ENCODE measurements at places on chromosomes 7 and 10.

DNA sequence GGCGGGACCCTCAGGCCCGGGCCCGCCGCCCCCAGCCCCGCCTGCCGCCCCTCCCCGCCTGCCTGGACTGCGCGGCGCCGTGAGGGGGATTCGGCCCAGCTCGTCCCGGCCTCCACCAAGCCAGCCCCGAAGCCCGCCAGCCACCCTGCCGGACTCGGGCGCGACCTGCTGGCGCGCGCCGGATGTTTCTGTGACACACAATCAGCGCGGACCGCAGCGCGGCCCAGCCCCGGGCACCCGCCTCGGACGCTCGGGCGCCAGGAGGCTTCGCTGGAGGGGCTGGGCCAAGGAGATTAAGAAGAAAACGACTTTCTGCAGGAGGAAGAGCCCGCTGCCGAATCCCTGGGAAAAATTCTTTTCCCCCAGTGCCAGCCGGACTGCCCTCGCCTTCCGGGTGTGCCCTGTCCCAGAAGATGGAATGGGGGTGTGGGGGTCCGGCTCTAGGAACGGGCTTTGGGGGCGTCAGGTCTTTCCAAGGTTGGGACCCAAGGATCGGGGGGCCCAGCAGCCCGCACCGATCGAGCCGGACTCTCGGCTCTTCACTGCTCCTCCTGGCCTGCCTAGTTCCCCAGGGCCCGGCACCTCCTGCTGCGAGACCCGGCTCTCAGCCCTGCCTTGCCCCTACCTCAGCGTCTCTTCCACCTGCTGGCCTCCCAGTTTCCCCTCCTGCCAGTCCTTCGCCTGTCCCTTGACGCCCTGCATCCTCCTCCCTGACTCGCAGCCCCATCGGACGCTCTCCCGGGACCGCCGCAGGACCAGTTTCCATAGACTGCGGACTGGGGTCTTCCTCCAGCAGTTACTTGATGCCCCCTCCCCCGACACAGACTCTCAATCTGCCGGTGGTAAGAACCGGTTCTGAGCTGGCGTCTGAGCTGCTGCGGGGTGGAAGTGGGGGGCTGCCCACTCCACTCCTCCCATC, 82.7 kb downstream of the PAX2 start:
- DNase-seq = peak; percentile 48

DNA sequence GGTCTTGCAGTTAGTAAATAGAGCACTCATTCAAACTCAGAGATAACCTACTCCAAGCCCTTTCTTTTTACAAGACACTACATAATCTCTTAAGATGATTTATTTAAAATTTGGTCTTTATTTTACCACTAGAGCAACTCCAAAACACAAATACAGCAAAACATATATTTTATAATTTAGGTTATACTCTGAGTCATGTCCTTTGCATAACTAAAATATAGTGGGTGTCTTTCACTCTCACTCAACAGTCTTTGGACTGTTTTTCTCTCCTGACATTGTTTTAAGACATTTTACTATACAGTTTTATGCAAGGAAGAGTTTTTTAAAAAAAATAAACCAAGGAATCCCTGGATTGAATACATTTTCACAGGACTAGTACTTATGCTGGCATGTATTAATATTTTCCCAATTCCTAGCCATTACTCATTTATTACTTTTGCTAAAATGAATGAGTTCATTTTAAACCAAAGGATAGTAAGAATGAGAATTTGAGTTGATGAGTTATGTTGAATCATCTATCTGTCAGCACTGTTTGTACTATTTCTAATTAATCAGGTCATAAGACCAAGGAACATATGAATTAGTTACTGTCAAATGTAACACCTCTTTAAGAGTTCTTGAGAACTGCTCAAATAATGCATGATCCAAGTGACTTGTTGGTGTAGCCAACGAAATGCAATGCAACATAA, 303.1 kb upstream of the FZD1 start:
- no peak for DNase-seq

- DNase-seq = no peak
Measured at GRCh38 chr7:71311576-71311975, 179.6 kb downstream of the GALNT17 start.

DNA sequence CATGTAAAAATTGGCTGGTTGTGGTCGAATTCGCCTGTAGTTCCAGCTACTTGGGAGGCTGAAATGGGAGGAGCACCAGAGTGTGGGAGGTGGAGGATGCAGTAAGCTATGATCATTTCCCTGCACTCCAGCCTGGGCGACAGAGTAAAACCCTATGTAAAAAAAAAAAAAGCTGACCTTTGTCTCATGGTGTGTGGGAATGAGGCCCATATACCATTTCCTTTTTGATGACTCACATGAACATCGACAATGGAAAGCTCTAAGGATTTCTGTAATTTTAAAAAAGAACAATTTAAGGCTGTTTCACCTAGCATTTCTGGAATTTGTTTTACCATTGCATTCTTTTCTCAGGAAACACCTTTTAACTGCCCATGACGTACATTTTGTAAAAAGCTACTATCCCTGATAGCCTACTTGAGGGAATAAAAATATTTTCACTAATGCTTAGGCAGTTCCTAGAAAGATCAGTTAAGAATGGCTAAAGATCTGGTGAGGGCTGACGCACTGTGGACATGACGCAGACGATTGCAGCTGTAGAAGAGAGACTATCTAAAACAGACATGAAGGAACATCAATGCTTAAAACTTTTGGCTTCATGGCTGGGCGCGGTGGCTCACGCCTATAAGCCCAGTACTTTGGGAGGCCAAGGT, 400.6 kb upstream of the IGFBP3 start:
- peak; percentile 65 for DNase-seq

DNA sequence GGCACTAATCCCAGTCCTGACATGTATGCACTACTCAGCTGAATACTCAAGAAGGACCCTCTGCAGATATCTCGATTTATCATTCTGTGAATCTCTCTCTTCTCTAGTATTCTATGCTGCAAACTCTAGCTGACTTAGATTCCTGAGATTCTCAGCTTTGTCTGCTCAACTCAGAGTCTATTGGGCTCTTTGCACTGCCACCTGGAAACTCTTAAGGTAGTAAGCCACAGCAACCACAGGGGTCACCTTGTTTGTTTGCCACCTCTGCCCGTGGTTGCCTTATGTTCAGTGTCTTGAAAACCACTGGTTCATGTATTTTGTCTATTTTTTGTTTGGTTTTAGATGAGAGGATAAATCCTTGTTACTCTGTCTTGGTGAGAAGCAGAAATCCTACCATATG, 72.9 kb downstream of the SP8 start:
- DNase-seq = no peak

DNA sequence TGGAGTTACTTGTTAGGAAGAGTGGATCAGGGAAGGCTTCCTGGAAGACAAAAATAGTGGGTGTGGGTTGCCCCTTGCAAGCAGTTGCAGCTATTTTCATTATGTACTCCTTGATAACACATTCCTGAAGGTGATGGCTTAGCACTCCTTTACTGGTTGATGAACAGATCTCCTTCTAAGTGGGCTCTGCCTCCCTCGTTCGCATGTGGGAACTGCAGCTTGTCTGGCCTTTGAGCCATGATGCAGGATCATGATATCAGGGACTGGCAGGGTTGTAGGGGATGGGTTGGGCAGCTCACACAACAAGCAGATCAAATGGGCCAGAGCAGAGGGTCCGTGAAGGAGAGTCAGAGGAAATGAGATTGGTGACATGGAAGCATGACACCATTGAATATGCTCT, 28.8 kb upstream of the LRRC4 start:
- DNase-seq = no peak

DNA sequence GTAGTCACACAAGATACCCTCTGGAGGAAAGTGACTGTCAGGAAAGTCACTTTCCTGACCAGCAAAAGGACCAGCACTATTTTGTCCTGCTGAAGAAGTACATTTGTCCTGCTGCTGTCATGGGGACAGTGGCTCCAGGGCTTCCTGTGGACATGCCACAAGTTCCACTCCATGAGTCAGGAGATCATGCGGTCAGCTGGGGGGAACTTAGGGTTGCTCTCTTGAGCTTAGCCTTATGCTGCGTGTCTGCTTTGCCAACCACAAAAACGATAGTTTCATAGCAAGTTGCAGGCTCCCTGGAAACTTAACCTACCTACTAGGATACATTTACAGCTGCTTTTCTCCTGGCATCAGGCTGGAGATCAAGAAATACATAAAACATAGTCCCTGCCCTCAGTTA, 19.8 kb upstream of the ALOX5 start:
- DNase-seq = peak; percentile 8

DNA sequence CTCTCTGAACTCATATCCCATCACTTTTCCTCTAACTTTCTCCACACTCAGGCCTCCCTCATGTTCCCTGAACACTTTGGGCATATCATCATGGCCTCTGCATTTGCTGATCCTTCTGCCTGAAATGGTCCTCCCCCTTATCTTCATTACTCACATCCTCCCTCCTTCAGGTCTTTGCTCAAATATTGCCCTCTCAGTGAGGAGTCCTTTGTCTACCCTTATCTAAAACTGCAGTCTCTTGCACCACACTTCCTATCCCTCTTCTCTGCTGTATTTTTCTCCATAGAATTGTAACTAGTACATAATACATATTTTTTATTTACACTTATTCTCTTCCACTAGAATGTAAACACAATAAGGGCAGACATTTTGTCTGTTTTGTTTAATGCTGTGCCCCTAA, 41.7 kb downstream of the DNAJC1 start:
- DNase-seq = no peak

- DNase-seq = no peak
Measured at GRCh38 chr10:62811159-62811875, 4.8 kb downstream of the EGR2 start.

DNA sequence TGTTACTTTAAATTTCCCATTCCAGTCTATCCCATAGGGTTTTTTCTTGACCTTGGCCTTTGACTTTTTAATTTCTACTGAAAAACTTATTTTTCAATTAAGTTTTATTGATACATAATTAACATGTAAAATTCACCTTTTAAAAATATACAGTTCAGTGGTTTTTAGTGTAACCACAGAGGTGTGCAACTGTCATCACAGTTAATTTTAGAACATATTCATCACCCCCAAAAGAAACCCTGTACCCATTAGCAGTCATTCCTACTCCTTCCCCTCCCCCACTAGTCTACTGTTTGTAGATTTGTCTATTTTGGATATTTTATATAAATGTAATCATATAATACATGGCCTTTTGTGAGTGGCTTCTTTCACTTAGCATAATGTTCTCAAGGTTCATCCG, 96.5 kb upstream of the GJD4 start:
- DNase-seq = no peak

DNA sequence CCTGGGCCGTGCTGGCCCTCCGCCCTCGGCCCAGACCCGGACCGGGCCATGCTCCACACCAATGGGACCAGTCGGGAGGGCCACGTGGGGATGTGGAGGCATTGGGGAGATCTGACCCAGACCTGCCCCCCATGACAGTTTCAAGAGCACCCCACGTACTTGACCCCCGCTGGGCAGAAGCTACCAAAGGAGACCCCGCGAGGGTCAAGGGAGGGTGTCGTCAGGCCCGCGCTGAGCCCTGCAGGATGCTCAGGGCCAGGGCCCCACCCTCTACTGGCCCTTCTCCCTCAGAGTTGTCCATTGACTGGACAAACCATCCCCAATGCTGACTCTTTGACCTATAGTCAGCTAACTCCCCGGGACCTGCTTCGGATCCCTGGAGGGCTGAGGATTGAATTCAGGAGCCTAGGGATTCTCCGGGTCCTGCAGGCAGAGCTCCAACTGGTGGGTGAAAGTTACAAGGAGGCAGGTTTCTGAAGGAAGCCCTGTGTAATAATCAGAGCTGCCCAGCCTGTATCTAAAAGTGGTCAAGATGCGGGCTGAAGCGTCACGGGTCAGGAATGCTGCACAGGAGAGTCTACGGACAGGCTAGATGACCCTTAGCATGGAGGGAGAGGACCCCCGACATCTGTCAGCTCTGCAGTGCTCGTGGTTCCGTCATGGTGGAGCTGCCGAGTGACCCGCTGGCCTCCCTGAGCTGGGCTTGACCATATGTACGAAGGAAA, 498 bp upstream of the CALHM2 start:
- DNase-seq = no peak

- no peak for DNase-seq
Measured at GRCh38 chr7:24334627-24335026, 50.6 kb downstream of the NPY start.

- no peak for DNase-seq
Measured at GRCh38 chr10:91420868-91421267, 10.7 kb downstream of the HECTD2 start.

- no peak for DNase-seq
Measured at GRCh38 chr10:48800007-48800675, 115.5 kb downstream of the WDFY4 start.

- DNase-seq = no peak
Measured at GRCh38 chr10:116418389-116418788, 9.3 kb upstream of the PNLIPRP3 start.

DNA sequence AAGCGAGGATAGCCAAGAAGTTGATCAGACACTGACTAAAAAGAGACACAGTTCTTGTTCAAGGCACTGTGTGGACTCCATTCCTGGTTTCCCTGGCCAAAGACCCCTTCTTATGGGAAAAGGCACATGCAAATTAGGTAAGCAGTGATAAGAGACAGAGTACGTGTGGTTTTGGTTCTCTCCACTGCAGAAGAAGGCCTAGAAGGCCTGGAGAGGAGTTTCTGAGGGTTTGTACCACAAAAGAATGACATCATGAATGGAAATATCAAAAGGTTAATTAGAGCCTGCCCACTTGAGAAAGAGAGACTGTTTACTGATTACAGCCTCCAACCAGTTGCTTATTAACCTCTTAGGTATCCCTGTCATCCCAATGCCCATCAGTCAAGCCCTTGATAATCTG, 137.5 kb downstream of the ZNF365 start:
- no peak for DNase-seq

DNA sequence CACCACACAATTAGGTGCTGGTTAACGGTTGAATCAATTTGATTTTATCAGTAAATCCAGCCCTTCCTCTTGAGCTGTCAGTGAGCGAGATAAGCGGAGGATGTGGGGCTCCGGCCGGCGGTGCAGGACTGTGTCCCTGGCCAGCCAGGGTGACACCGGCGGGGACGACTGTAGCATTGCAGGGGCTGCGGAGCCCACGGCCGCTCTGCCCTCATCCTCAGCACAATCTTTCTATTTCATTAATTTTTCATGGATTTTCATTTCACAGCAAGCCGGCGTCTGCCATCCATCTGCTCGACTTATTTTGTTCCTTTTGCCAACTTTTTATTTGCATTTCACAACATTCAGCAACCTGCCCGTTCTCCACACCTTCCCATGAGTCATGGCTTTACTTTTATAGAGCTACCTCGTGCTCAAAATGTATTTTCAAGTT, 4.7 kb downstream of the ADARB2 start:
- DNase-seq = no peak

DNA sequence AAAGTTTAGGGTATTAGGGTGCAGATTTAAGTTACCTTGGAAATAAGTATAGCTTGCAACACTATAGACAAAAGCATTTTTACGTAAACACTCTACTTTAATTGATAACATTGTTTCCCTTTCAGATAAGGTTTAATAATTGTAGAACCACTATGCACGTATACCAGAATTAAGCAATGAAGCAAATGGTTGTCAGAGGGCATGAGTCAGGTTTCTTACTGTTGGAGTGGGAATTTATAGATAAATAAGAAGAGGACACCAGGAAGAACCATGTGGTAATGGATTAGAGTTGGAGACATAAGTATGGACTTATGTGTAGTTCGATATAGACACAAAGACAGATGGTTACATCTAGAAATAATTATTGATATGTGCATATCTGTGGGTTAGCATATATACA, 355.6 kb downstream of the ETV1 start:
- DNase-seq = no peak

GRCh38 chr7:99372275-99373090, 2.0 kb upstream of the ARPC1B start:
- peak; percentile 81 for DNase-seq
